ENCODE measurements at places on chromosomes 1 and 21.
A peak's percentile ranks its signal among the peaks of the same experiment; 100 is the strongest.

- no peak for DNase-seq
Measured at GRCh38 chr1:22331618-22332423, 119.8 kb upstream of the ZBTB40 start.

DNA sequence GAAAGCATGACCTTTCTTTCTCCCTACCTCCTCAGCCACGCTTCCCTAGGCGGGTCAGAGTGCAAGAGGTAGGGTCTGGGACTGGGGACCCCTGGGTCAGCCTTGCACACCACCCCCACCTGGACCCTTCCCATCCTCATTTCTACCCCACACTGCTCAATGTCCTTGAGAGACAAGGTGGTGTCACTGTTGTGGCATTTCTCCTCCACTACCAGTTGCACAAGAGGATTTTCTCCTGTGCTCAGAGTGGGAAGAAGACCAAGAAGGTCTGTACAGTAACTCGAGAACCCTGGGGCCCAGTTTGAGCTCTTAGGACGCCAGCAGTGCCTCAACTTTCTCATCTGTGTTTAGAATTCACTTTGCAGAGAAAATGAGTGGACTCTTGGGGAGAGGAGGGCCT, 49.4 kb upstream of the CD34 start:
- DNase-seq = no peak

DNA sequence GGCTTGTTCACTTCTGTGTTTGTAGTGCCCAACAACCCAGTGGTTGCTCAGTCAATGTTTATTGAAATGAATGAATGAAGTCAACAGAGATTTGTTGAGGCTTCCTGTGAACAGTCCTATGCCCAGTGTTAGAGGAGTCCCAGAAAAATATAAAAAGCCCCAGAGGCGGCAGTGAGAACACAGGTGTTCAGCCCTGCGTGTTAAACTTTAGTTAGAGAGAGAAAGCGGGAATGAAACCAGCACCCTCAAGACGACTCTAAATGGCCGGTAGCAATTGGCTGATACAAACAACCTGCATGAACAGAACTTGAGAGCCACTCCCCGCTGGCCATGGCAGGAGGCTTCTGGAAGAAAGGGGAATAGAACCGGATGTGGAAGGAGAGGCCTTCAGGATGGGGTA, 22.6 kb downstream of the TMEM51 start:
- peak; percentile 42 for DNase-seq

- no peak for DNase-seq
Measured at GRCh38 chr1:21192871-21193270, 16.2 kb upstream of the EIF4G3 start.

GRCh38 chr21:46125846-46126301, 28.0 kb downstream of the COL6A2 start:
- DNase-seq = no peak

DNA sequence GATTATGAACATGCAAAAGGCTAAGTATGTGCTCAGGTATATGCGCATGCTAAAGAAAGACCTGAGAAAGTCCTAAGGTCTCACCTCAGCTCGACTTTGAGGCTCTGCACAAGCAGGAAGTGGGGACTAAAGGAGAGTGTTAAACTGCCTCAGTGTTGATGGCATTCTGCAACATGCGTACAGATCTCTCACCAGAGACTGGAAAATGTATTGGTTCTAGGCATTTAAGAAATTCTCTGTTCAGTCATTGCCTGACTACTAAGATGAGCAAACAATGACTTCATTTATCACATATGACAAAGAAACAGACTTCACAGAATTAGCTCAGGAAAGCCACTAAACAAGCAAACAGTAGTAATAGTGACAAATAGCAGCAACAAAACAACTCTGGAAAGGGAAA, 90.8 kb downstream of the USH2A start:
- DNase-seq = no peak

- no peak for DNase-seq
Measured at GRCh38 chr1:212953321-212953720, 3.0 kb downstream of the VASH2 start.

DNA sequence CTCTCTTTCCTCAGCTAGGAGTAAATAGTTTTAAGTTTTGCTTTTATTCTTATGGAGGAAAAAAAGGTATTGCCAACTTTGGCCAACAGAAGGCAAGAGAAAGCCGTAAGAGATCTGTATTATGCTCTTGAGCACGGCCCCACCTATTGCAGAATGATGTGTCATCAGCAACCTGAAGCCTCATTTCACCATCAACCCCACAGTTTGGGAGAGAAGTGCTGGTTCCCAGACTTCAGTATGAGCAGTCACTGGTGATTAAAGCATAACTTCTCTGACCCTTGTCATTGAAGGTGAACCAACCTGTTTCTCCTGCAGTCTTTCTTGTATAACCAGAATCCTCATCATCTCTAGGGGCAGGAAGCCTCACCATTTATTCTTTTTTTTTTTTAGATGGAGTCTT, 100.2 kb downstream of the SIPA1L2 start:
- DNase-seq = no peak

GRCh38 chr1:12620488-12620865, 2.5 kb upstream of the DHRS3 start:
- no peak for DNase-seq

GRCh38 chr1:98674075-98674781, 12.7 kb downstream of the SNX7 start:
- no peak for DNase-seq

DNA sequence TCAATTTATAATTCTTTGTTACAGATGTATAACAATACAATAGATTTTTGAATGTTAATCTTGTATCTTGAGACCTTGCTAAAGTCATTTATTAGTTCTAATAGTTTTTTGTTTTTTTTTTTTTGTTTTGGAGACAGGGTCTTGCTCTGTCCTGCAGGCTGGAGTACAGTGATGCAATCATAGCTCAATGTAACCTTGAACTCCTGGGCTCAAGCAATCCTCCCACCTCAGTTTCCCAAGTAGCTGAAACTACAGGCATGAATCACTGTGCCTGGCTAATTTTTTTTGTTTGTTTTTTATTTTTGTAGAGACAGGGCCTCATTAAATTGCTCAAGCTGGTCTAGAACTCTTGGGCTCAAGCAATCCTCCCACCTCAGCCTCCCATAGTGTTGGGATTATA, 26.2 kb upstream of the DIPK1A start:
- DNase-seq = no peak

DNA sequence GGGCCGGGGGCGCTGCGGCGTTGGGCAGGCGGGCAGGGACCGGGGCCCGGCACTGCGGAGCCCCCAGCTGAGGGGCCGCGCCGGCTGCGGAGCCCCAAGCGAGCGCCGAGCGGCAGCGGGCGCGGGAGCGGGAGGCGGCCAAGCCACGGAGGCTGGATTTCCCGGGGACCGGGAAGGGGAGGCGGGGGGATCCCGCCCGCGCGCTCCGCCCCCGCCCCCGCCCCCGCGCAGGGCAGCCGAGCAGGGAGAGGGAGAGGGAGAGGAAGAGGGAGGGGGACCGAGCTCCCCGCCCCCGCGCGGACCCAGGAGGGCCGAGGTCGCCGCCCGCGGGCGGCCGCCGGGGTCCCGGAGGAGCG, at the start of gene DLGAP3:
Gene DLGAP3 (minus strand): TSS at position 154 of the 356 bp plus-strand sequence. CDS start 24,267 bp downstream, outside the sequence.
- DNase-seq = no peak

- DNase-seq = no peak
Measured at GRCh38 chr1:198465201-198466144, 75.0 kb downstream of the ATP6V1G3 start.

- DNase-seq = no peak
Measured at GRCh38 chr1:188708795-188709535, 1768.7 kb downstream of the BRINP3 start.

GRCh38 chr1:75643460-75643859, 32.5 kb upstream of the SLC44A5 start:
- DNase-seq = no peak

- no peak for DNase-seq
Measured at GRCh38 chr1:27591622-27592021, 12.3 kb downstream of the AHDC1 start.

GRCh38 chr1:245207056-245207638, 52.4 kb downstream of the KIF26B start:
- DNase-seq = no peak

- peak; percentile 68 for DNase-seq
Measured at GRCh38 chr21:35189077-35189863, 140.2 kb upstream of the RUNX1 start.

DNA sequence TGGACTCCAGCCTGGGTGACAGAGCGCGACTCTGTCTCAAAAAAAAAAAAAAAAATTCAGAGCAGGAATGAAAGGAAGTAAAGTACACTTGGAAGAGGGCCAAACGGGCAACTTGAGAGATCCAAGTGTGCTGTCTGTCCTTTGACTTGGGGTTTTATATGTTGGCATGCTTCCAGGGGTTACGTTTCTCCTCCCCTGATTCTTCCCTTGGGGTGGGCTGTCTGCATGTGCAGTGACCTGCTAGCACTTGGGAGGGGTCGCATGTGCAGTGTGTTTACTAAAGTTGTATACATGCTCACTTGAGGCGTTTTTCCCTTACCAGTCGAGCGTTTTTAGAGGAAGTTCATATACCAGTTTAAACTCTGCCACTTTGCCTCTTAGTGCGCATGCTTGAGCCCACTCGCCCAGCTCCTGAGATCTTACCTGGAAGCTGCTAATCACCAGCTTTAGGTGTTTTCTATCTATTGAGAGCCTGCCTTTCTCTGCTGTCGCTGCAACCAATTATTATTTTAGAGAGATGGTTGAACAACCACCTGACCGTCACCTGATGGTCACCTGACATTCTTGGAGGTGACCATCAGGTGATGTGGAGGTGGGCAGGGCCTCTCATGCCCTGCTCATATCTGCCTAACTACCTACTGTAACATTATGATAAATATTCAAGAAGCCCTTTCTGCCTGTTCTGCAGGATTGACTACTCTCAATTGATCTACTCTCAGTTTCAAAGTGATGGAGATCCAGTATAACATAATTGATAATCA, 140.1 kb downstream of the MACF1 start:
- no peak for DNase-seq

DNA sequence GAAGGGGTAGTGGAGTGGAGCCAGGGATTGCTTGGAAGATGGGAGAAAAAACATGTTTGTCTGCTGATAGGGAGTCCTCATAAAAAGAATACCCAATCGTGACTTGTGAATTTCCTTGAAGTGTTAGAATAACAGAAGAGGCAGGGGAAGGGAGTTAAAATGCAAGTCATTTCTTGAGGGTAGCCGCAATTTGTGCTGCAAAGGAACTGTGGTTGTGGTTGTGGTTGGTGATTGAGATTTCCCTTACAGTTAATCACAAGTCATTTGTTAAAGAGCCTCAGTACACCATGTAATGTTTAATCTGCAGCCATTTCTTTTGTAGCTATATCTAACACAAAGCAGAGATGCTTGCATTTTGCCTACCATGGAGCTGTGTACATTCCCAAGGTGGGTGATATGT, 38.5 kb upstream of the EGLN1 start:
- DNase-seq = peak; percentile 40

DNA sequence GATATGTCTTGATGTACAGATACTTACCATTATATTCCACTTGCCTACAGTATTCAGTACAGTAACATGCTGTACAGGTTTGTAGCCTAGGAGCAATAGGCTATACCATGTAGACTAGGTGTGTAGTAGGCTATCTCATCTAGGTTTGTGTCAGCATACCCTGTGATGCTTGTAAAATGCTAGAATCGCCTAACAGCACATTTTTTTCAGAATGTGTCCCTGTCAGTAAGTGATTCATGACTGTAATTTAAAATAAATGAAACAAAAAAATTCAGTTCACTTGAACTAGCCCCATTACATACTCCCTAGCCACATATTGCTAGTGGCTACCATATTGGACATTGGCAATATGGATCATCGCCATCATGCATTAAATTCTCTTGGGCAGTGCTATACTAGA, 51.3 kb downstream of the CLIC4 start:
- DNase-seq = no peak

GRCh38 chr21:39555911-39556590, 56.7 kb upstream of the B3GALT5 start:
- no peak for DNase-seq

GRCh38 chr1:243354511-243355153, 98.8 kb downstream of the SDCCAG8 start:
- no peak for DNase-seq

GRCh38 chr1:38693031-38693430, 166.5 kb downstream of the RRAGC start:
- no peak for DNase-seq

DNA sequence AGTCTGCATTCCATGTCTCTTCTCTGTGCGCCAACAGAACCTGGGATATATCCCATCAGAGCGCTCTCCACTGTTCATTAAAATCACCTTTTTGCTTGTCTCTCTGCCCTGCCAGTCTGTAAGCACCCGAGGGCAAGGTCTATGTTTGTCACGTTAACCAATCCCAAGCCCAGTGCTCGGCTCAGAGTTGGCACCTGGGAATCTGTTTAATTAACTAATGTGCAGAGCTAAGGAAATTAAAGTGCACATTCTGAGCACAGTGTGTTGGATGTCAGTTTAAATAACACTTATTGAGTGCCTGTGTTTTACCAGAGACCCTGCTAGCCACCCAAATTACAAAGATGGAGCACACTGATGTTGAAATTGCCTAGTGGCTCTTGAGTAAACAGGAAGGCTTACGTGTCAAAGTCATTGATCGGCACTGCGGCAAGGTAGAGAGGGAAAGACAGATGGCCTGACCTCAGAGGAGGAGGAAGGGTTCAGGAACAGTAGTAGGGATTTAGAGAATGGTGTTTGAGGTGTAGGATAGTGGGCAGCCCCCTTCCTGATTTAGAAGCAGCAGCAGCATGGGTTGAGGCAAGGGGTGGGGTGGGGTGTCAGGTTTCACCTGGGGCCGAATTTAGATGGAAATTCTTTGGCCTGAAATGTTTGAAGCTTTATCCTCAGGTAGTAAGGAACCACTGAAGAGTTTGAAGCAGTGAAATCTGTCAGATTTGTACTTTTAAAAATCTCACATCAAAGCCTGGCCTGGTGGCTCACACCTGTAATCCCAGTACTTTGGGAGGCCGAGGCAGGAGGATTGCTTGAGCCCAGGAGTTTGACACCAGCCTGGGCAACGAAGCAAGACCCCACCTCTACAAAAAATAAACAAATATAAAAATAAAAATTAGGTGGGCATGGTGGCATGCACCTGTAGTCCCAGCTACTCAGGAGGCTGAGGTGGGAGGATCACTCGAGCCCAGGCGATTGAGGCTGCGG, 7.7 kb downstream of the ARMH1 start:
- DNase-seq = no peak

DNA sequence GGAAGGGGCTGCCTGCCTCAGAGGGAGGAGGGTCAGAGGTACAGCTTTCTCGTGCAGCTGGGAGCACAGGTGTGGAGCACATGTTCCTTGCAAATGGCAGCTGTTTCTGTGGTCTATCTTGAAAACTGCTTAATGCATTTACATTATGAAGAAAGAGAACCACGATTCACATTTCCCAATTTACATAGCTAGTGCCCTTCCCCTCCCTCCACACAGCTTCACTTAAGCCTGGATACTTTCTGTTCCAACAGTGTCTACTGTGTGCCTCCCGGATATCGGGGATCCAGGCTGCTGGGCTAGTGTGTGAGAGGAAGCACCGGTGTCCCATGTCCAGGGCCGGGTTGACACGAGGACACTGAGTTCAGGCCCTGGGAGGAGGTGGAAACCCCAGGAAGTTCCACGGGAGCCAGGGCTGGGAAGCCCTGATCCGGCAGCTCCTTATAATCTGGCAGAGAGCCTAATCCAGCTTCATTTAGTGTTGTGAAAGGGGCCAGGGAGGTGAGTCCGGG, 31.6 kb downstream of the TMCC2 start:
- no peak for DNase-seq

- no peak for DNase-seq
Measured at GRCh38 chr21:45518742-45519141, 23.5 kb downstream of the SLC19A1 start.

GRCh38 chr1:7690496-7691182, 80.5 kb upstream of the VAMP3 start:
- no peak for DNase-seq
